ENCODE measurements at places on chromosomes 13 and 19. TPM values are rescaled to one million over a fixed set of nuclear protein-coding genes. Genes with fewer than 3 reads are reported as not detected.

Gene ZNF723
- total RNA-seq: not detected

DNA sequence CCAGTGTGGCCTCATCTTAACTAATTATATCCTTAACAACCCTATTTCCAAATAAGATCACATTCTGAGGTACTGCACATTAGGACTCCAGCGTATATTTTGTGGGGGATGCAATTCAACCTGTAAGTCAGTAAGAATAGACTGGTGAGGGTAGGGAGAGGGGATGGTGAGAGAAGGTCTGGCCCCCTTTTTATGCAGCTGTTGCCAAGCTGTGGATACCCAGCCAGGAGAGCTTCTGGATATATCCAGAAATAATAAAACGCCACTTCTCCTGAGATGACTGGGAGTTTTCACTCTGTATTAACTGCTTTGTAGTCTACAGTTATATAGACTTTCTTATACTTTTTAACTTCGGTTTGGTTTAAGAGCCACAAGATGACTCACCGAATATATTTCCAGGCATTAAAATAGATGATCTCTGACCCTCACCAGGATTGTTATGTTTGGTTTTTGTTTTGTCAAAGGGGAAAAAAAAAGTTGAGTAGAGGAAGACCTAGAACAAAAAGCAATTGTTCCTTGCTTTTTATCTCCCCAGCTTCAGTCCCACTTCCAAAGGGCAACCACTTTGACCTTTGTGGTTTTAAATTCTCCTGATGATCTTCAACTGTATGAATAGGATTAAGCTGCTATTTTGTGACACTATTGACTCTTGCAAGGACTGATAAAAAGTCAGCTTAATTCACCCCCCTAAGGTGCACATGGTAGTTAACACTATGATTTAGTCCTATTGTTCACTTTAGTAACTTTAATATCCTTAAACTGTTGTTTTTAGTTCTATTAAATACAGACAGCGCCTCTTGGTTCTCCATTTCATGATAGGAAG is 3.1 kb upstream of the NEK3 start:
- DNase-seq: no peak

DNA sequence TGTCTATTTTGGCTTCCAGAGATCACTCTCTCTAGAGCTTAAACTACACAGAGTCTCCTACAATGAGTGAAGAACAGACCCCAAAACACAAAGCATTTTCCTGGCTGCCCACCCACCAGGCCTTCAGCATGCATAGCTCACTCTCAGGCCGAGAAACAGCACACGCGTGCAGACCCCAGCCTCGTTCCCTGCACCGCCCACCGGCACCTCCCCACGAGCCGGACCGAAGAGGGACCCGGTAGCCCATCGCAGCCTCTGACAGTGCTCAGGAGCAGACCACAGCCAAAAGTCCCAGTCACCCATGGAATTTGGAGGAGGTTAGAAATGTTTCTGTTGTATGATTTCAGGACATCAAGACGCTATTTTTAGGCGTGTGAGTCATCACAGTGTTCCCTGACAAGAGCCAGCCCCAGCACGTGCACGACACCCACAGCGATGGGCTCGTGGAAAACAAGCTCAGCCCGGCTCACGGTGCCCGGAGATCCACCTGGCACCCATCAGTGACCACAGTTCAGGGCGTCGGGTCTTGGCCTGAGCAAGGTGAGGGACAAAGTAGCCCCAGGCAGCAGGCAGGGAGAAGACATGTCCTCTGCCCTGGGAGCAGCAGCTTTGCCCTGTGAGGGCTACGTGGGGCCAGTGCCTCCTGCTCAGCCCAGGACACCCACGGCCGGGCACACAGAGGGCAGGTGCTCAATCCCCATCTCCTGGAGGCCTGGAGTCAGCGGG is 50.1 kb upstream of the SPACA7 start:
- no peak for DNase-seq

GRCh38 chr19:2900296-2901252 is at the start of gene ZNF57:
Gene ZNF57 (plus strand): TSS chr19:2900928. CDS start chr19:2901046, 118 bp downstream.
- DNase-seq: peak; percentile 96

DNA sequence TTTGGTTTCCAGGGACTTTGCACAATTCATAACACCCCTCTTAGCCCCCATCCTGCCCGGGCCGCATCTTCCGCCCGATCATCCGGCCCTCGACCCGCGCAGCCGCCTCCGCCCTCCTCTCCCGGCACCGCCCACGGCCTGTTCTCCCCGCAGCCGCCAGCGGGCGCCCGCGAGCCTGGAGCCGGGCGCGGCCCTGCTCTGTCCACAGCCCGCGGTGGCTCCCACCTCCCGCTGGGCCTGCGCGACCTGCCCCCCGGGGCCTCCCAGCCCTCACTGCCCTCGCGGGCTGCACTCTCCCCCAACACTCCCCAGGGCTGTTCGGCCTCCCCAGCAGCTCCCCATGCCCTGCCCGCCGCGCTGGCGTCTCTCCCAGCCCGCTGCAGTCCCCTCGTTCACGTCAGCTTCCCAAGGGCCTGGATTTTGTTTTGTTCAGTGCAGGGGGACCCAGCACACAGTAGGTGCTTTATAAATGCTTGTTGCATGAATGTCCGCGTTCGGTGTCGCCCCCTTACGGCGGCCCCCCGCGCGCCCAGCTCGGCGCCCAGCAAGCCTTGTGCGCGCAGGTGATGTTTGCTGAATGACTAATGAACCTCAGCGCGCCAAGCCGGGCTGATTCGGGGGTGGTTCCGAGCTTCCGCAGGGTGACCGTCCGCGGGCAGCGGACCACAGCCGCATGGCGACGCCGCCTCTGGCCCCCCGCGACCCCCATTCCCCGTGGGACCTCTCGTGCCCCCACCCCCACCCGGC is 4.6 kb upstream of the APC2 start:
- peak; percentile 64 for DNase-seq

Gene ONECUT3
- total RNA-seq: not detected

GRCh38 chr13:94515911-94516310 is 36.4 kb upstream of the DCT start:
- no peak for DNase-seq

Gene PCDH17
- 9.6 TPM for total RNA-seq

- DNase-seq: no peak
These were observed 66.7 kb downstream of the CEBPG start for GRCh38 chr19:33440241-33440640.

- DNase-seq: no peak
These were observed 2.2 kb downstream of the SPTBN4 start for GRCh38 chr19:40469011-40469410.

Gene PCDH9
- 31.2 TPM for total RNA-seq

DNA sequence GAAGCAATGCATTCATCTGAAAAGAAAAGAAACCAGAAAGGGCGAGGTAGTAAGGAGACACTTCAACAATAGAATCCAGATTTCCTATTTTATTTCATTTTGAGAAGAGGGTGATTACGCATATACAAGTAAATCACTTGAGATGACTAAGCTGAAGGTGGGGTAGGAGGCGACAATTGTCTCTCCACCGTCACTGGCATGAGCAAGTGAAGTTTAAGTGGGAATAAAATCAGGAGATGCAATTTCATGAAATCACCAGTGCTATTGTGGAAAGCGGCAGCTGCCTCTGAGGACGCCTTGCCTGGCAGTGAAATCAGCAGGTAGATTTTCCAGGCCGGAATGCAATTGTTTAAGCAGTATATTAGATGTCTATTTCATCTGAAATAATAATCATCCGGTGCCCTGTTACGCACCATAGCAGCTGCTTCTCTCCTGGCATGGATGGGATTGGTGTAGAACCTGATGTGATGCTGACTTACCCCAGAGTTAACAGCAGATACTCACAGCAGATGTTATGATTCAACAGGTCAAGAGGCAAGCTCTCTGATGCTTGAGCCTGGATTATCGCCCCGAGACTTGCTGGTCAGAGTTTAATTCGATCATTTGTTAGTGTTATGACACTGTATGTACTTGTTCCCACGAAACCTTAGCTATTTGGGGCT is 64.3 kb downstream of the RASL11A start:
- DNase-seq: no peak

Gene KLF16
- 24.1 TPM for total RNA-seq

GRCh38 chr19:2062389-2062729 is 11.3 kb upstream of the MKNK2 start:
- no peak for DNase-seq

DNA sequence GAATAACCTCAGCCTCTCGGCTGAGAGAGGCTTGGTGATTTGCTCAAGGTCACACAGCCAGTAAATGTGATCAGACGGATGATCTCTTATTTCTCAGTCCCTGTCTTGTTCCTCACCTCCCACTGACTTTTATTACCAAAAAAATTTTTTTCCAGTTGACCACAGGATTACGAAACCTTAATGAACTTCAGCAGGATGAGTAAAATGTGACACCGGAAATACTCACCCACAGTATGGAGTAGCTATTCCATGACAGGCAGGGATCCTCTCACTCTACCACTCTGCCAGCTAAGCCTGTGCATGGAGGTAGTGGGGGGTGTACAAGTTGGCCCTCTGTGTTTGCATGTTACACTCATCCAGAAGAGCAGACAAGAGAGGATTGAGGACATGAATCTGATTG is 916.4 kb downstream of the UQCRFS1 start:
- no peak for DNase-seq

DNA sequence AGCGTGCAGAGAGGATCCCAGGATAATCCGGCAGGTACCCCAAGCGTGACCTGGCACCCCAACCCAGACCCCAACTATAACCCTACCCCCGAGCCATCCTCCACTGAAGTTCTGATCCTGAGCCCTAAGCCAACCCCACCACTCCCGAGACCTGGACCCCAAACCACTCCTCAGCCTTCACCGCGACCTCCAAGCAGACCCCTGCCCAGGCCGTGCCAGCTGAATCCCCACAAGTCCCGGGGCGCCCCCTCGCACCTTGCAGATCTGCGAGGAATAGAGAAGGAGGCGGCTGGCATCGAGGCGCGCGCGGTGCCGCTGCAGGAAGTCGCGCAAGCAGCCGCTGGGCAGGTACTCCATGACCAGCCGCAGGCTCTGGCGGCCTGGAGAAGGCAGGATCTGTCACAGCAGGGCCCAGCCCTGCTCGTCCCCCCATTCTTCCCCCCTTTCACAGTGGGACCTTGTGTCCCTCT is 10.1 kb upstream of the INSL3 start:
- no peak for DNase-seq

Gene ZNF177
- 12.6 TPM for total RNA-seq

GRCh38 chr13:64925727-64926126 is 2304.4 kb downstream of the PCDH9 start:
- DNase-seq: no peak

DNA sequence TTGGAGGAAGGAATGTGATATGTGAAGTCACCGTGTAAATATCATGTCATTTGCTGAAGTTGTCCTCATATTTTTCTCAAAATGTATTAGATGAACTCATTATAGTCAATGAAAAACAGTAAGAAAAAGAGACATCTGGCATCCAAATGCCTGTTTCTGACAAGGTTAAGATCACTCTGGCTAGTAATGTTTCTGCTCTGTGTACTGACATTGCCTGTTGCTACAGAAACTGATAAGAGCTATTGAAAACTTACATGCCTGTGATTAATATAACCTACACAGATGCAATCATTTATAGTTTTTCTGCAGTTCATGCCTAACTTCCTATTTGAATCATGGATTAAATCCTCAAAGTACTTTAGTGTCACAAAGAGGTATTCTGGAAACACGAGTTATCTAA is 249.8 kb downstream of the NBEA start:
- no peak for DNase-seq

DNA sequence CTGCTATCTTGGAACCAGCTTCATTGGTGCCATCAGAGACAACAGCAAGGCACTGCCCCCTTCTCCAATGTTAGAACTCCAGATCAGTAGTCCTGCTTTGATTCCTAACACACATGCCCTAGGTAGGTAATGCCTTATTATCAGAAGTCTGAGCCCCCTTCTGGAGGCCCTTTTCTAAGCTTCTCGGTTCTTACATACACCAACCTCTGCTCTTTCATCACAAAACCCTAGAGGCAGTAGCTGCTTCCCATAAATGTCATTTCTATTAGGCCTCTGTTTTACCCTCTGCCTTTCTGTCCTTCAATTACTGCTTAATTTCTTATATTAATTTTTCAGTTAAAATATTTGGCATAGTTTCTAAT is 65.3 kb upstream of the KLHL1 start:
- DNase-seq: no peak

Gene GJA3
- 5.3 TPM for total RNA-seq

DNA sequence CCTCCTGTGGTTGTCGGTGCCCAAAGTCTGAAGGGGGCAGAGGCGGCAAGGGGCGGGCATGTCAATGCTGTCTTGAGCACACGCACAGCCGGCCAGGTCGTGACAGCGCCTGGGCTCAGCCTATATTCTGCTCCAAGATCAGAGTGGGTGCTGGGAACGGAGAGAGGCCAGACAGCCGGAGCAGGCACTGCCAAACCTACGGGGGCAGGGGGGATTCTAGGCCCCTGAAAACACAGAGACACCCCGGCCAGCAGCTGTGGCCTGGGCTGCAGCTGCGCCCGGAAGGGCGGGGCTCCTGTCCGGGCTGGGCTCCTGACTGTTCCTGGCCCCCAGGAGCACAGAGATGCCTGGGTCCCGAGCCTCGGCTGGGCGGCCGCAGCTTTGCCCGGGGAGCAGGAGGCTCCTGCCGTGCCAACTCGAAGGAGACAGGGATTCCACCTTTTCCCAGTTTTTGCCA is 2662.9 kb upstream of the PCDH20 start:
- no peak for DNase-seq

- no peak for DNase-seq
These were observed 463.9 kb upstream of the MIR17HG start for GRCh38 chr13:90883592-90883991.

Gene TJP3
- 20.0 TPM for total RNA-seq

DNA sequence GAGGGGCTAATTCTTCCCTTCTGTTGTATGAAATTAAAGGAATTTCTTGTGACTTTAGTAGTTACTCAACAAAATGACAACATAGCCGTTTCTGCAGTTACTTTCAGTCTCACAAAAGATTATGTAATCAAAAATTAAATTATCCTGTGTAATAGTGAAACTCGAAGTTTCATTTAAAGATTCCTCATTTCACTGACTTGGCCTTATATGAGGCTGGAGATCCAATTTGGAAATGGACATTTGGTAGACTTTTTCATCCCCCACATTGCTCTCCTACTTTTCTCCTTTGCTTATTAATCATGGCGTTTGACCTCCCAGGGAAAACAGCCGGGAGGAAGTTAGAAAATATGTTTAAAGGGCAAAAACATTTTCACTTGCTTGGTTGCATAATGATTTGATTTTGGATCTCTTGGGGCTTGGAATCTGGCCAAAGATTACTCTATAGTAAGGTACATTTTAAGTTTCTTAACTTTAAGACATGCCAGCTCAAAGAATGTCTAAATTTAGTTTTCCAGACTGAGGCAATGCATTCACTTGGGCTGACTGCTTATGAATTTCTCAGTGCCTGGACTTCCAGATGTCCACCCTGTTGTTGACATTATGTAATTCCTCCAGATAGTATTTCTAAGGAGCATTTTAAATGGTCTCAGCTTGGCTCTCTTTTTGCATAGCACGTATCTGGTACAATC is 1364.9 kb upstream of the MIR17HG start:
- DNase-seq: no peak

Data from mesothelial cell of epicardium (in vitro differentiated cells).